Activated naive CD8-positive, alpha-beta T cell treated with anti-CD3 and anti-CD28 coated beads, Interleukin-2, amount 10 ng/mL, durations not matched to agents 7 days and 5 days (primary cell): ENCODE measurements at places on chromosomes 12 and 14. TPM values are rescaled to one million over a fixed set of nuclear protein-coding genes. Genes with fewer than 3 reads are reported as not detected.

BCDIN3D gene
- 9.3 TPM for total RNA-seq

PMEL gene
- 0.42 TPM for total RNA-seq

KCNC2 gene
- not detected for total RNA-seq

SYNE3 gene
- 79.1 TPM for total RNA-seq

BTBD6 gene
- 51.3 TPM for total RNA-seq

SLC7A8 gene
- 1.8 TPM for total RNA-seq

KLRB1 gene
- 17.1 TPM for total RNA-seq

OR4N5 gene
- total RNA-seq: not detected

CD163L1 gene
- 0.97 TPM for total RNA-seq

GON7 gene
- 17.3 TPM for total RNA-seq
